ENCODE measurements at places on chromosomes 2 and 18.

GRCh38 chr2:84938194-84938879 is 32.6 kb upstream of the KCMF1 start:
- peak overlapping the region; percentile 69 for H3K4me3 ChIP-seq
- peak overlapping the region; percentile 96 for H3K27ac ChIP-seq
- peak; percentile 54 for DNase-seq

DNA sequence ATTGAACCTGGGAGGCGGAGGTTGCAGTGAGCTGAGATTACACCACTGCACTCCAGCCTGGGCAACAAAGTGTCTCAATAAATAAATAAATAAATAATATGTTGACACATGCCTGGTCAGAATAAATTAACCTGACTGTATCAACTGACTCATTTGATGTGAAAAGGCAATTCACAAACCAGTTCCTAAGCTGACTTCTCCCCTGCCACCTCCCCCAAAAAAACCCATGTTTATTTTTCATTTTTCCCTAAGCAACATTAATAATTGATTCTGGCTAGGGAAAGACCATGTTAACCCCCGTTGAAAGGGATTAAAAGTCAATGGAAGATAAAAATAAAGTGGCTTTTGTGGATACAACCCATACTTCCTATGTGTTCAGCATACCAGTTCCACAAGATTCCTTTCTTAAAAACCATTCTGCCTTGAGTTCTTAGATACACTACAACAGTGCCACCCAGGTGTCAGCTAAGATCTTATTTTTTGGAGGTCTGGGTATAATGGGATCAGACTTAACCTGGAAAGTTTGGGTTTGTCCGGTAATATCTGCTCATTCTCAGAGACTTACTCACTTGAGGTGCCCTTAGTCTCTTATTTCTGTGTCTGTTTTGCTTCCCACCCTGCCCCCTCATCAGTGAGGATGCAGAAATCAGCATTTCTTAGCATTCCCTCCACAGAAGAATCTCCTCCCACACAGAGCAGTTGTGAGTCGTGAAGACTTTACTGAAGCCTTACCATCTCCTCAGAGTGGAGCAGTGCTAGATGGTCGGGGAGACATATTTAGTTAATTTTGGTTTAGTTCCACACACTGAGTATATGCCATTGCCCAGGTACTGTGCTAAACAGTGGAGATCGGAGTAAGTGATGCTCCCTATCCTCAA is 10.1 kb upstream of the MCFD2 start:
- H3K4me3 ChIP-seq = no peak overlapping the region
- no peak overlapping the region for H3K27ac ChIP-seq
- peaks cover 27% of the 10 kb centered on the region for H3K36me3 ChIP-seq
- no peak for DNase-seq

DNA sequence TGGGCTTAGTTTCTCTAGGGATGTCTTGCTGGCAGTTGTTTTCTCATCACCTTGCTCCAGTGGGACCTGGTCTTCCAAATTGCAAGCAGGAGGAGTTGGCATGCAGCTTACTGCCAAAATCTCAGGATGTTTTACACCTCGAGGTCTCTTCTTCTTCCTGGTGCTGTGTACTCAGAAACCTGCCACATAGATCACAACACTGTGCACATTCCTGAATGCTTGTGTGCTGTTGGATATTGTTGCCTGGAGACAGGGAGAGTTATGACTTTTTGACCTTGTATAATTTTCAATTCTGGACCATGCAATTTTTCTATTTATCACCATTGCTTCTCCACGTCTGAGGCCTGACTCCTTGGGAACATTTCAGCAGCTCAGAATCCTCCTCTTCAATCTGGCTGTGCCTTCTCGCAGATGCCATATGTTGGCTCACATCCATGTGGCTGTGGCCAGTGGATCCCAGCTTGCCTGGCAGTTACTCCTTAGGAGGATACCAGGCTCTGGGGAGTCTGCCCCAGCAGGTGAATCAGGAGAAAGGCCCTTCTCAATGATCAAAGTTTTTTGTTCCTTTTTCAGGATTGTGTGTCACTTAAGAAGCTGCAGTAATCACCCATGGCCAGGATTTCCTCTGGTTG is 489.3 kb downstream of the TSN start:
- DNase-seq = no peak
- H3K4me3 ChIP-seq = no peak overlapping the region
- no peak overlapping the region for H3K27ac ChIP-seq
- H3K4me1 ChIP-seq = no peaks in the 10 kb centered on the region

DNA sequence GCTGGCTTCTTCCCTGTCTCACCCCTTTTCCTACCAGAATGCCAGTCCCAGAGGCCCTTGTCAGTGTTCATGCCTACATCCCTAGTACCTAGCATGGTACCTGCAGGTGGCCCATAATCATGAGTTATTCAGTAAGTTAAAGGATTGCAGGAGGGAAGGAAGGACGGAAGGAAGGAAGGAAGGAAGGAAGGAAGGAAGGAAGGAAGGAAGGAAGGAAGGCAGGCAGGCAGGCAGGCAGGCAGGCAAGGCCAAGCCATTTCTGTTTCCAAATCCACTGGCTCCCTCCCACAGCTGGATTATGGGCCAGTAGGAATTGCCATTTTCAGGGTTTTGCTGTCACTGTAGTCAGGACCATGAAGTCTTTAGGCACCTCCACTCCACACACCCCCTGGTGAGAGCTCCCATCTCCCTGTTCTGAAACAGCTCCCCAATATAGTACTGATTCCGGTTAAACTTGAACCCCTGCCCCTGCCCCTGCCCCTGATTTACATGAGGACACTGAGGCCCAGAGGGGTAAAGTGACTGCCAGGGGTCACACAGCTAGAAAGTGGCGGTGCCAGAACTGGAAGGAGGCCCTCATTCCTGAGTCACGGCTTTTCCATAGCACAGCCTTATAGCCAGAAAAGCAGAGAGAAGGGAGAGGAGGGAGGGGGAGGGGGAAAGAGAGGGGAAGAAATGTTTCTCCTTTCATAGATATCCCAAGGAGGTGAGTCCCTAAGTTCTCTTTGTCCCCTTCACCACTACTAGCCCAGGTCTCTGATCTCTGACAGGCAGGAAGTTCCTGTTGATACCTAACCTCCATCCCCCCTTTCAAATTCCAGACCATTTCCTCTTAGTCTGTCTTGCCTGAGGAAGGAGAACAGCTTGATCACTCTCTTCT is 12.2 kb upstream of the TNS1 start:
- peaks cover 5% of the 10 kb centered on the region for H3K4me1 ChIP-seq
- no peak overlapping the region for H3K4me3 ChIP-seq
- H3K36me3 ChIP-seq = no peaks in the 10 kb centered on the region
- DNase-seq = no peak
- no peak overlapping the region for H3K27ac ChIP-seq

- peaks cover 3% of the 10 kb centered on the region for H3K4me1 ChIP-seq
- no peaks in the 10 kb centered on the region for H3K27me3 ChIP-seq
- H3K4me3 ChIP-seq = no peak overlapping the region
- H3K36me3 ChIP-seq = peaks cover 41% of the 10 kb centered on the region
- no peak for DNase-seq
Measured at GRCh38 chr2:127371037-127371436, 16.7 kb downstream of the MAP3K2 start.

DNA sequence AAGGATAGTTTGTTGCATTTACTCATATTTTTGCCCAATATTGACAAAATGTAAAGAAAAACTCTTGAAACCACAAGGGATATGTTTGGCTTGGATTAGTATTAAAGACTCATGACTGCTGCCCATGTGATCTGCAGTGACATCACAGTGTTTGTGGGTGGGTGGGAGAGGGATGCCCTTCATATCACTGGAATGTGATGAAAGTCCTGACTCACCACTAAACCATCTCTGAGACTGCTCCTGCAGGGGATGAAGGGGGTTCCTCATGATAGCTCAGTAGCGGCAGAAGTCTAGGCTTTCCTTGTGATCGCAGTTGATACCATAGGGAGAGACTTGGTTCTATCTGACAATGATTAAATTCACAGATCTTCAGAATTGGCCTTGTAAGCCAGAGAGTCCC is 451.2 kb downstream of the CNTNAP5 start:
- no peak overlapping the region for H3K4me3 ChIP-seq
- H3K27ac ChIP-seq = no peak overlapping the region
- no peak for DNase-seq
- no peaks in the 10 kb centered on the region for H3K36me3 ChIP-seq

DNA sequence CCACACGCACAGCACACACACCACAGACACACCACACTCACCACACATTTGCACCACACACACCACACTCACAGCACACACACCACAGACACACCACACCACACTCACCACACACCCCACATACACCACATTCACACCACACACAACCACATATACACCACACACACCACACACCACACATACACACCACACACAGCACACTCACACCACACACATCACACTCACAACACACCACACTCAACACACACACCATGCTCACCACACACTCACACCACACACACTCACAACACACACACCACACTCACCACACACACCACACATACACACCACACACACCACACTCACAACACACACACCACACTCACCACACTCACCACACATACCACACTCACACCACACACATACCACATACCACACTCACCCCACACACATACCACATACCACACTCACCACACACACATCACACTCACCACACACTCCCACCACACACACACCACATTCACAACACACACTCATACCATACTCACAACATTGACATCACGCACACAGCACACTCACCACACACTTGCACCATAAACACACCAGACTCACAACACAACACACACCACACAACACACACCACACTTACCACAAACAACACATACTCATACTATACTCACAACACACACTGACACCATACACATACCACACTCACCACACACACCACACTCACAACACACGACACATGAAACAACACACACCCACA is 60.0 kb downstream of the SDC1 start:
- H3K4me1 ChIP-seq = no peaks in the 10 kb centered on the region
- no peak overlapping the region for H3K27ac ChIP-seq
- peaks cover 10% of the 10 kb centered on the region for H3K27me3 ChIP-seq
- no peak overlapping the region for H3K4me3 ChIP-seq
- no peaks in the 10 kb centered on the region for H3K36me3 ChIP-seq

DNA sequence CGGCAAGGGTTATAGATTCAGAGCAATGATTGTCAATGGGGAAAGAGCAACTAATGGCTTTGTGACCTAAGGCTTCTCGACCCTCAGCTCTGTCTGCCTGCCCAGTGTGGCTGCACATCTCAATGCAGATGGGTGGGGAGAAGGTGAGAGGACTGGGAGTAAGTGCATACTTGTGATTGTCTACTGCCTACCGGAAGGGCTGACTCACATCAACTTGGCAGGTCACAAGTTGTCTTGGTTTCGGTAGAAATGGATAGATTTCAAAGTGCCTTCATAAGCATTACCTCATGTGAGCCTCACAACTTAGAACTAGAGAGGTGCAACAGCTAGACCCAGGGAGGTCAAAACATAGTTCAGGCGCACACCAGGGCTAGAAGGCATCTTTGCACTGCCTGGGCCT is 29.4 kb downstream of the STAT1 start:
- no peak overlapping the region for H3K4me3 ChIP-seq
- H3K27ac ChIP-seq = peak overlapping the region; percentile 79
- H3K27me3 ChIP-seq = no peaks in the 10 kb centered on the region
- DNase-seq = no peak

DNA sequence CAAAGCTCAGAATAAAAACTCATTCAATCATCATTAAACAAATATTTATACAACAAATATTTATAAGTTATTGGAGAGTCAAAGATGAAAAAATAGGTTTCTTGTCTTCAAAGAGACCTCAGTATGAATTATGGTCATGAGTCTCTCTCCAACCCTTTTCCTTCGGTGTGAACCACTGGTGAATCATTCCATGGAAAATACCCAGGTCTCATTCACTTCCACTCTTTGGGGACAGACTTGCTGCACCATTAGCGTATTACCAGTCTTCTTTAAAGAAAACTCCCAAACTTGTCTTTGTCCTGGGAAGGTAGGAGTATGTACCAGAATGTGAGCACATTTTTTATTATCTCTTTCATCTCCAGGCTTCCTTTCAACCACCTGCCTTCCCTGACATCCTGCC is 257.4 kb upstream of the RBMS1 start:
- H3K4me1 ChIP-seq = no peaks in the 10 kb centered on the region
- H3K27me3 ChIP-seq = peaks cover 6% of the 10 kb centered on the region
- no peak overlapping the region for H3K27ac ChIP-seq

DNA sequence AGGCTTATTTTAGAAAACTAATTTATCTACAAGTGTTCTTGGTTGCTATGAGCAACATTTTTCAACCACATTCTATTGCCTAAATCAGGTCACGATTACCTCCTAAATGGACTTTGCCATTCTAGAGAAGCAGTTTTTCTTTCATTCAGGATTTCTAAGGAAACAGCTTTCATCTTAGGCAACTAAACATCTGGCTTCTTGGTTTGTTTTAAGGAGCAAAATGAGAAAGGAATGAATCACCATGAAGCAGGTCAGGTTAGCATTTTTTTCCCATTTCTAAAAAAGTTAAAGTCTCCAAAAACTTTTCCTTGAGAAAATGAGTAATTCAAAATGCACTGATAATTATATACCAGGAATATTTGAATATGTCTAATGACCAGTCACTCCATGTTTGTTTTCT is 114.8 kb downstream of the GAREM1 start:
- H3K27ac ChIP-seq = no peak overlapping the region
- H3K36me3 ChIP-seq = no peaks in the 10 kb centered on the region
- H3K27me3 ChIP-seq = peaks cover 2% of the 10 kb centered on the region
- H3K4me1 ChIP-seq = no peaks in the 10 kb centered on the region
- H3K4me3 ChIP-seq = no peak overlapping the region

DNA sequence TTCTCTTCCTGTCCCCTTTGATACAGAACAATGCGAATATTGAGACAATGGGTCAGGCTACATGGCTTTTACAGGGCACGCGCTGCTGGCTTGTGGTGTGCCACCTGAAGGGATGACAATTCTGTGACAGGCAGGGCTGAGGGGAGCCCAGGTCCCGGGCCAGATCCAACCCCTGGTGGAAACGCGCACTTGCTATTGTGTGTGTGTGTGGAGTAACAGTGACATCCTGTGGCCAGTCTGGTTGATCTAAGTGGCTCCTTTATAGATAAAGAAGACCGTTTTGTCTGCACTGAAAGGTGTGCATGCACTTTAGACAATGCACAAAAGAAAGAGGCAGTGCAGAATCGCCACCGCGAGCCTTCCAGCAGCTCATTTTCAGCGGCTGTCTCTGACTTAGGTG is 273.6 kb downstream of the HRH4 start:
- no peaks in the 10 kb centered on the region for H3K27me3 ChIP-seq
- no peak for DNase-seq
- H3K4me3 ChIP-seq = no peak overlapping the region
- H3K36me3 ChIP-seq = no peaks in the 10 kb centered on the region
- no peaks in the 10 kb centered on the region for H3K4me1 ChIP-seq

DNA sequence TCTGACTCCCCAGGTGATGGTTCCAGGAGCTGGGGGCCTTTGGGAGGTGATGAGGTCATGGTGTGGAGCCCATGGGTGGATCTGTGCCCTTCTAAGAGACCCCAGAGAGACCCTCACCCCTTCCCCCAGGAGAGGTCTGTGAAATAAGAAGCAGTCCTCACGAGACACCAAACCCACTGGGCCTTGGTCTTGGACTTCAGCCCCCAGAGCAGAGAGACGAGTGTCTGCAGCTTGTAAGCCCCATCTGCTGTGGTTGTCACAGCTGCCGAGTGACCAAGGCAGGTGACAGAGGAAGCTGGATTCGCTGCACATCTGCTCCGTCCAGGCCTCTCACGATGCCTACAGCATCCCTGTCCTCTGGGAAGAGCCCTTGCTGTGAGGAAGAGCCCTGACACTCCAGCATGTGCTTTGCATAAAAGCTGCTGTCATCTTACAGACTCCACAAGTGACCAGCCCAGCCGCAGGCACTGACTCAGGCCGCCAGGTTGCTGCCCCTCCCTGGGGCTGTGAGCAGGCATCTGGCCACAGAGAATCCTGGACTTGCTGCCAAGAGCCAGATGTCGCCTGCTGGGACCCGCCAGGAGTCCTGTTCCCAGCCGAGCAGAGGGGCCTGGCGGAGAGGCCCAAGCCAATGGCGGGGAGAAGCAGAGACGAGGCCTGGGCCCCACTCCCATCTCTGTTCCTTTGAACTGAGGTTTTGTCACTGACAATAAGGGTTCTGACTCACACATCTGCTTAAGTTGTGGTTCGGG is 150.8 kb downstream of the PXDN start:
- no peaks in the 10 kb centered on the region for H3K36me3 ChIP-seq
- no peaks in the 10 kb centered on the region for H3K4me1 ChIP-seq
